Epithelial cell of umbilical artery (primary cell): ENCODE measurements at places on chromosomes 12 and 14. TPM values are rescaled to one million over a fixed set of nuclear protein-coding genes. Genes with fewer than 3 reads are reported as not detected.

Gene KIF5A
- under 0.01 TPM in 1 of 2 replicates, not detected in the other for total RNA-seq

Gene ACSM4
- not detected in 2 replicates for total RNA-seq

Gene LBHD2
- not detected in 2 replicates for total RNA-seq

Gene SRSF9
- 337 and 355 TPM in 2 replicates for total RNA-seq

Gene MANSC4
- total RNA-seq = 0.32 TPM in 1 of 2 replicates, not detected in the other

Gene NPAS3
- 0.15 and 0.32 TPM in 2 replicates for total RNA-seq

Gene MRPL51
- total RNA-seq = 109 and 117 TPM in 2 replicates

Gene SYCP3
- total RNA-seq = 0.30 TPM in 1 of 2 replicates, not detected in the other

Gene RFLNA
- 2.9 and 14.6 TPM in 2 replicates for total RNA-seq

Gene PTCSC3
- total RNA-seq = not detected in 2 replicates

Gene HCAR2
- not detected in 2 replicates for total RNA-seq

Gene SLC4A8
- 1.6 and 2.4 TPM in 2 replicates for total RNA-seq

Gene B4GALNT1
- 0.65 TPM in 1 of 2 replicates, not detected in the other for total RNA-seq

Gene ACOT2
- 7.8 and 10.3 TPM in 2 replicates for total RNA-seq

Gene IGF1
- not detected in 2 replicates for total RNA-seq

Gene CLEC6A
- total RNA-seq = not detected in 2 replicates

Gene AQP2
- total RNA-seq = not detected in 2 replicates

Gene CDCA4
- total RNA-seq = 49.7 and 51.0 TPM in 2 replicates

Gene ETNK1
- total RNA-seq = 26.6 and 42.1 TPM in 2 replicates

Gene PLCZ1
- under 0.01 TPM in 1 of 2 replicates, not detected in the other for total RNA-seq

Gene KDM2B
- total RNA-seq = 20.4 and 39.3 TPM in 2 replicates

Gene BMP4
- total RNA-seq = 52.6 and 123 TPM in 2 replicates

Gene SIX6
- total RNA-seq = not detected in 2 replicates

Gene LALBA
- total RNA-seq = not detected in 2 replicates

Gene DAAM1
- total RNA-seq = 33.0 and 36.7 TPM in 2 replicates

Gene HOXC12
- not detected in 2 replicates for total RNA-seq

Gene EPYC
- not detected in 2 replicates for total RNA-seq

Gene APOF
- not detected in 2 replicates for total RNA-seq

Gene TSHR
- total RNA-seq = not detected in 2 replicates

Gene RNASE7
- not detected in 2 replicates for total RNA-seq

Gene PTPN6
- under 0.01 and 0.15 TPM in 2 replicates for total RNA-seq
